Esophagus squamous epithelium (tissue), 5 donors: ENCODE measurements at places on chromosomes 7 and 10.

GRCh38 chr7:73885433-73885974 lies 24.5 kb downstream of the TMEM270 start:
- H3K36me3 ChIP-seq: no peaks in the 10 kb centered on the region
- H3K4me1 ChIP-seq: peaks cover 29% of the 10 kb centered on the region
- no peak for DNase-seq
- H3K4me3 ChIP-seq: no peak overlapping the region

GRCh38 chr7:77699056-77699455 lies 2.8 kb downstream of the RSBN1L start:
- H3K27ac ChIP-seq: peak overlapping the region; percentile 99
- no peak for DNase-seq
- H3K4me1 ChIP-seq: peaks cover 78% of the 10 kb centered on the region

GRCh38 chr10:69234447-69234846 lies 14.3 kb downstream of the HKDC1 start:
- H3K27me3 ChIP-seq: no peaks in the 10 kb centered on the region
- no peaks in the 10 kb centered on the region for H3K36me3 ChIP-seq
- H3K4me3 ChIP-seq: no peak overlapping the region
- H3K27ac ChIP-seq: no peak overlapping the region
- H3K4me1 ChIP-seq: peaks cover 6% of the 10 kb centered on the region

- peaks cover 28% of the 10 kb centered on the region for H3K4me1 ChIP-seq
- H3K4me3 ChIP-seq: no peak overlapping the region
- DNase-seq: no peak
- H3K27me3 ChIP-seq: no peaks in the 10 kb centered on the region
- H3K36me3 ChIP-seq: no peaks in the 10 kb centered on the region
- no peak overlapping the region for H3K27ac ChIP-seq
Observed at GRCh38 chr10:120948889-120949608, 97.9 kb downstream of the WDR11 start.

DNA sequence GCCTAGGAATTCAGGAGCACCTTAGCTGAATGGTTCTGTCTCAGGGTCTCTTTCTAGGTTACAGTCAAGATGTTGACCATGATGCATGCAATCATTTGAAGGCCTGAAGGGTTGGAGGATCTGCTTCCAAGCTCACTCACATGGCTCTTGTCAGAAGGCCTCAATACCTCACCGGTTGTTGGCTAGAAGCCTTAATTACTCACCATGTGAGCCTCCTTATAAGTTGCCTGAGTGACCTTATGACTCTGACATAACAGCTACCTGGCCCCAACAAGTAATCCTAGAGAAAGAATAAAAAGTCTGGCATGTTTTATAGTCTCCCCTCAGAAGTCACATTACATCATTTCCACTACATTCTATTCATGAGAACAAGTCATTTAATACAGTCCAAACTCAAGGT lies 3.4 kb upstream of the C1GALT1 start:
- H3K4me3 ChIP-seq: no peak overlapping the region
- H3K4me1 ChIP-seq: peaks cover 46% of the 10 kb centered on the region
- no peaks in the 10 kb centered on the region for H3K27me3 ChIP-seq
- no peaks in the 10 kb centered on the region for H3K36me3 ChIP-seq
- no peak for DNase-seq
- H3K27ac ChIP-seq: no peak overlapping the region

GRCh38 chr10:112979927-112980326 lies 29.9 kb downstream of the TCF7L2 start:
- H3K4me3 ChIP-seq: no peak overlapping the region
- H3K36me3 ChIP-seq: no peaks in the 10 kb centered on the region
- DNase-seq: no peak
- H3K27me3 ChIP-seq: no peaks in the 10 kb centered on the region

- no peaks in the 10 kb centered on the region for H3K27me3 ChIP-seq
- H3K4me3 ChIP-seq: no peak overlapping the region
Observed at GRCh38 chr7:93958651-93959050, 37.1 kb downstream of the GNG11 start.

- H3K4me1 ChIP-seq: peaks cover 21% of the 10 kb centered on the region
- no peaks in the 10 kb centered on the region for H3K36me3 ChIP-seq
- no peak overlapping the region for H3K27ac ChIP-seq
- DNase-seq: no peak
- H3K27me3 ChIP-seq: peaks cover 15% of the 10 kb centered on the region
Observed at GRCh38 chr10:101284101-101284743, 55.0 kb upstream of the LBX1 start.

GRCh38 chr10:131532745-131533341 lies 221.3 kb upstream of the TCERG1L start:
- H3K4me1 ChIP-seq: no peaks in the 10 kb centered on the region
- H3K36me3 ChIP-seq: no peaks in the 10 kb centered on the region
- no peaks in the 10 kb centered on the region for H3K27me3 ChIP-seq
- H3K27ac ChIP-seq: no peak overlapping the region
- DNase-seq: no peak

GRCh38 chr10:1400101-1401070 lies 336.9 kb downstream of the ADARB2 start:
- H3K27ac ChIP-seq: peak overlapping the region; percentile 50
- no peak for DNase-seq
- no peak overlapping the region for H3K4me3 ChIP-seq
- peaks cover 4% of the 10 kb centered on the region for H3K4me1 ChIP-seq
- H3K27me3 ChIP-seq: no peaks in the 10 kb centered on the region
- no peaks in the 10 kb centered on the region for H3K36me3 ChIP-seq

GRCh38 chr7:11281953-11282352 lies 308.3 kb downstream of the PHF14 start:
- H3K36me3 ChIP-seq: no peaks in the 10 kb centered on the region
- H3K4me1 ChIP-seq: no peaks in the 10 kb centered on the region

GRCh38 chr7:2129323-2130095 lies 103.2 kb downstream of the MAD1L1 start:
- H3K27ac ChIP-seq: no peak overlapping the region
- no peak for DNase-seq
- no peak overlapping the region for H3K4me3 ChIP-seq
- no peaks in the 10 kb centered on the region for H3K27me3 ChIP-seq
- no peaks in the 10 kb centered on the region for H3K36me3 ChIP-seq

- H3K27me3 ChIP-seq: no peaks in the 10 kb centered on the region
- H3K4me1 ChIP-seq: peaks cover 9% of the 10 kb centered on the region
- no peak for DNase-seq
- H3K36me3 ChIP-seq: no peaks in the 10 kb centered on the region
- H3K4me3 ChIP-seq: no peak overlapping the region
Observed at GRCh38 chr7:33035776-33036175, 26.8 kb downstream of the NT5C3A start.

- H3K4me3 ChIP-seq: no peak overlapping the region
- no peaks in the 10 kb centered on the region for H3K4me1 ChIP-seq
- no peak for DNase-seq
- H3K27ac ChIP-seq: no peak overlapping the region
- H3K27me3 ChIP-seq: no peaks in the 10 kb centered on the region
Observed at GRCh38 chr7:7909376-7909775, 59.2 kb upstream of the GLCCI1 start.

- H3K4me1 ChIP-seq: peaks cover 7% of the 10 kb centered on the region
- no peak overlapping the region for H3K27ac ChIP-seq
- H3K27me3 ChIP-seq: no peaks in the 10 kb centered on the region
- DNase-seq: no peak
Observed at GRCh38 chr7:135666156-135666555, 3.8 kb downstream of the STMP1 start.

GRCh38 chr7:7812112-7812511 lies 93.7 kb upstream of the RPA3 start:
- H3K4me1 ChIP-seq: no peaks in the 10 kb centered on the region
- H3K4me3 ChIP-seq: no peak overlapping the region
- DNase-seq: no peak

GRCh38 chr10:18102404-18102803 lies 37.8 kb upstream of the CACNB2 start:
- no peaks in the 10 kb centered on the region for H3K4me1 ChIP-seq
- H3K27me3 ChIP-seq: no peaks in the 10 kb centered on the region
- H3K27ac ChIP-seq: no peak overlapping the region
- no peak for DNase-seq
- no peak overlapping the region for H3K4me3 ChIP-seq

GRCh38 chr10:97210543-97210960 lies 24.8 kb upstream of the SLIT1 start:
- DNase-seq: no peak
- H3K27ac ChIP-seq: no peak overlapping the region
- no peak overlapping the region for H3K4me3 ChIP-seq
- no peaks in the 10 kb centered on the region for H3K27me3 ChIP-seq
- no peaks in the 10 kb centered on the region for H3K4me1 ChIP-seq

DNA sequence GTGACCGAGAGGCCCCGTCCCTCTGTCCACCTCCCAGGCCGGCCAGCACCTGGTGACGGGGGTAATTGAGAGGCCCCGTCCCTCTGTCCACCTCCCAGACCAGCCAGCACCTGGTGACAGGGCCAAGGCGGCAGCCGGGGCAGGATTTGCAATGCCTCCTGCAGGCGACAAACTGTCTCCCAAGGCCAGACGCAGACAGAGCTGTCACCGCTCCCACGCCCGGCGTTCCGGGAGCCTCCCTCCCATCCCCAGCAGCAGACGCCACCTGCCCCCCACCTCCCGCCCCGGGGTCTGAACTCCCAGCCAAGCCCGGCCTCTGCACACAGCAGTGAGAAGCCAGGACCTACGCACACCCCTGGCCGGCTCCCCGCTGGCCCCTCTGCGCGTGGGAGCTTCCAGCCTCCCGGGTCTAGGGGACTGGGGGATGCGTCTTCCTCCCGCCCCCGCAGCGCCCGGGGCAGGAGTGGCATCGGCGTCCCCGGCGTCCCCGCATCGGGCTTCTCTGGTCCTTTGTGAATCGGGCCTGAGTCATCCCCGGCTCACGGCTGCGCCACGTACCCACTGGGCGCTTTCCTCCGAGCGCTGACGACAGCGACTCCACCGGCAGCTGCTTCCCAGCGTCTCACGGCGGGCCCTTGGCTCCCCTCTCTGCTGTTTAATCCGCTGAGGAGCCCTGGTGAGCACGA lies 95.1 kb upstream of the DIP2C start:
- no peak overlapping the region for H3K27ac ChIP-seq
- DNase-seq: no peak
- no peaks in the 10 kb centered on the region for H3K36me3 ChIP-seq
- H3K4me1 ChIP-seq: peaks cover 23% of the 10 kb centered on the region
- no peaks in the 10 kb centered on the region for H3K27me3 ChIP-seq

DNA sequence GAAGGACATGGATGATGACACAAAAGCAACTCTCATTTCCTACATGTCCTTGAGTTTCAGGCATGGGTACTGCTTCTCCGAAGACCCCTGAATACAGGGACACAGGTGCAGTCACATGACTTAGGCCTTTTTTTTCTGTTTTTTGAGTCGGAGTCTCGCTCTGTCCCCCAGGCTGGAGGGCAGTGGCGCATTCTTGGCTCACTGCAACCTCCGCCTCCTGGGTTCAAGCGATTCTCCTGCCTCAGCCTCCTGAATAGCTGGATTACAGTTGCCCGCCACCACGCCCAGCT lies 26.8 kb downstream of the IFT22 start:
- H3K4me1 ChIP-seq: peaks cover 11% of the 10 kb centered on the region
- no peak for DNase-seq
- H3K27ac ChIP-seq: no peak overlapping the region
- H3K4me3 ChIP-seq: no peak overlapping the region
- peaks cover 99% of the 10 kb centered on the region for H3K27me3 ChIP-seq

GRCh38 chr10:74008212-74008731 lies 10.4 kb downstream of the VCL start:
- H3K4me1 ChIP-seq: no peaks in the 10 kb centered on the region
- no peak for DNase-seq
- H3K27me3 ChIP-seq: no peaks in the 10 kb centered on the region
- H3K4me3 ChIP-seq: no peak overlapping the region

DNA sequence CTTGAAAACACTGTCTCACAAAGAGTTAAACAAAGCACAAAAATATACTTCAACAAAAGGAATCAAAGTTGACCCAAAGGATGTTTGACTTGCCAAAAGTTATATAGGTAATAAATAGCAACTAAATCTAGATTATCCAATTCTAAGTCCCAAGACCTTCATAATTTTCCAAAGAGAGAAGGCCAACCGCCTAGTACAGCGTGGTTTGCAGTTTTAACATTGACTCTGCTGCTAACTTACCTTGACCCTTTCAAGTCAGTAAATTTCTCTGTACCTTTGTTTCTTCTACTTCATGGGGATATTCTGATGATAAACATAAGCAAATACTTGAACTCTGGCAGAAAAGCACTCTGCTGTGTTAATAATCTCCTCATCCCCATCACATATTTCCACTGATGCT lies 1.9 kb upstream of the GPR22 start:
- DNase-seq: no peak
- H3K4me3 ChIP-seq: no peak overlapping the region
- no peak overlapping the region for H3K27ac ChIP-seq
- no peaks in the 10 kb centered on the region for H3K4me1 ChIP-seq

- no peaks in the 10 kb centered on the region for H3K4me1 ChIP-seq
- no peak overlapping the region for H3K27ac ChIP-seq
- H3K4me3 ChIP-seq: no peak overlapping the region
- no peak for DNase-seq
- H3K27me3 ChIP-seq: no peaks in the 10 kb centered on the region
Observed at GRCh38 chr7:9307131-9307530, 873.7 kb downstream of the NXPH1 start.

DNA sequence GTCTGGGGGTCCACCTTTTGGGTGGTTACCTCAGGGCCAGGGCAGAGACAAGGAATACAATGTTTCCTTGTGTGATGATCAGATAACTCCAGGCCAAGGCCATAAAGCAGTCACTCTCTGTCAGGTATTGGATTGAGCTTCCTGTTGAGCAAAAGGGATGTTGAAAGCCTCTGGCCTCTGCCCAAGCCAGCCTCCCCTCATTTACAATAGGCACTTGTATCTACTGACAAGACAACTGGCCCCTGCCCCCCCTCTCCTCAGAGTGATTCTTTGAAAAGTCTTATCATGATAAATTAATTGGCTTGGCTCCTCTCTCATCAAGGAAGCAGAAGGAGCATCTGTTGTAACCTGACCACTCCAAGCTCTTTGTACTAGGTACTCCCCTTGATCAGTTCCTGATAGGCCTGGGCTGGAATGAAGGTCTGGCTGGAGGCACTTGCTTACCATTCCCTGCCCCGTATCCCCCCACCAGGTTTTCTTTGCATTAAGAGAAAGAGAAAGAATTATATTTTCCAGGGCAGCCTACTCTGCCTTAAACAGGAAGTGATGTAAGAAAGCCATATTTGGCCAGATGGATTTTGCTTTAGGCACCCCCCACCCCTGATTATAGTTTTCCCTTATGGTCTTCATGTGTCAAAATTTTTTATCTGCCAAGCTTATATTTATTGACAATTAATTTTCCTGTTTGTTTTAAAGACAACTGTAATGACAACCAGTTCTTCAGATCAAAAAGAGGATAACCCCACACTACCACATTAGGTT lies 42.1 kb upstream of the HPS1 start:
- H3K27ac ChIP-seq: no peak overlapping the region
- no peak overlapping the region for H3K4me3 ChIP-seq
- H3K27me3 ChIP-seq: no peaks in the 10 kb centered on the region
- DNase-seq: no peak
